ENCODE measurements at places on chromosomes 1 and 21. TPM values are rescaled to one million over a fixed set of nuclear protein-coding genes. Genes with fewer than 3 reads are reported as not detected.

Gene C8A
- total RNA-seq: not detected

Gene PCSK9
- under 0.01 TPM for total RNA-seq

Gene AXDND1
- under 0.01 TPM for total RNA-seq

GRCh38 chr1:9872430-9873165 is 37.5 kb downstream of the CTNNBIP1 start:
- peak; percentile 47 for DNase-seq

DNA sequence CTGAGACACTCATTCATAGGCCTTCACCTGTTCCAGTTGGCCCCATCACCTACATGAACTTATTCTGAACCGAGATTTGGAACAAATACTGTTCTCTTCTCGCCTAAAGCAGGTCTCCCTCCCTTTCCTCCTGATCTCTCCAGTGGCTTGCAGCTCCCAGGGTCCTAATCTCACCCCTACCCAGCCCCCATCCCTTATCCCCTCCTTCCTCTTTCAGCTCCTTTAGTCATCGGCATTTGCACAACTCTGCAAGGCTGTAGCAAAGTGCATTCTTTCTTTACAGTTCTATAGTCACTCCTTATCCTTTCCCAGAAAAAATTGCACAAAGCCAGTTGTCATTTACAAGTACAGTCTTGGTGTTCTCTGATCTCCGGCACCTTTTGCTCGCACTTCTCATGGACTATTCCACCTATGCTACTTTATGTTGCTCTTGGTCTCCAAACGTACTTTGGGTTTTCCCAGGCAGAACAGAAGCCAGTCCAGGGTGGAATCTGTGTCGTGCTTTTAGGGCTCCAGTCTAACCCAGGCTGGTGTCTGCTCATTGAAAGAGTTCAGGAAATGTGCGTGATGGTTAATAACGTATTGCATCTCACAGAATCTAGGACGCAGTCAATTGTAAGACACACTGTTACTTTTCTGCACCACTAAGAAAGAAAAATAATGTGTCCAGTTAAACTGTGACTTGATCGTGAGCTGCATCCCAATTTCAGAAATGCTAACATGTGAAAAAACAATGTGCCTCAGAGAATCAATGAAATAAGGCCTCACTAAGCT is 965 bp downstream of the ABCA4 start:
- DNase-seq: no peak
